CD4-positive, alpha-beta T cell treated with Interleukin-4 for 4 hours (primary cell): ENCODE measurements at places on chromosomes 7 and 10.

DNA sequence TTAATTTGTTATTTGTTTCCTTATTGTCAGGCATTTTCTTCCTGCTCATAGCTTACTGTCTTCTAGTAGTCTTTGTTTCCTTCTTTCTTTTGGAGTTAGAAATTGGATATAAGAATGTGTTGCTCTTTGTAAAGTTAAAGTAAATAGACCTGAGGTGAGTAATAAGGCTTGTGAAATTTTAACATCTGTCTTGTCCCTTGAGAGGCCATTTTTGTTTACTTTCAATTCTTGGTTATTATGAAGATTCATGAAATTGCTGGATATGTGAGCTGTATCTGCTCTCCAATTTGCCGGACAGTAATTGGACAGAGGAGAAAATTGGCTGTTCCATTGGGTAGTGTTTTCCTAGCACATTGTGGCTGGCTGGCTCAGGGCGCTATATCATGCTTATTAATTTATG, 260.7 kb downstream of the EXOC4 start:
- DNase-seq: no peak

DNA sequence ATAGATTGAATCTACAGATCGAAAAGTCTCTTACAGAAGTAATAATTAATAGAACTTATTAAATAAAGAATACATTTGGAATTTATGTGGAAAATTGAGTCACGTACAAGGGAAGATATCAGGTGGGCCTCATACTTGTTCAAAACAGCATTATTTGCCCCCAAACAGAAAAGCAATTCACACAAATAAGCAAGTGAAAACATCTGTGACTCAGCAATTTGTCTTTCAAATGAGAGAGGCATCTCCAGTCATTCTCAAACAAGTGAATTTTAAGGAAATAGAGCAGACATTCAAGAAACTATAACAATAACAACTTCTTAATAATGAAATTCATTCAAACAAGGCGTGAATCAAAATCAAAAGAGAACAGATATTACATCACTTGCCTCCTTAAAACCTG, 50.1 kb downstream of the SEMA3A start:
- no peak for DNase-seq

DNA sequence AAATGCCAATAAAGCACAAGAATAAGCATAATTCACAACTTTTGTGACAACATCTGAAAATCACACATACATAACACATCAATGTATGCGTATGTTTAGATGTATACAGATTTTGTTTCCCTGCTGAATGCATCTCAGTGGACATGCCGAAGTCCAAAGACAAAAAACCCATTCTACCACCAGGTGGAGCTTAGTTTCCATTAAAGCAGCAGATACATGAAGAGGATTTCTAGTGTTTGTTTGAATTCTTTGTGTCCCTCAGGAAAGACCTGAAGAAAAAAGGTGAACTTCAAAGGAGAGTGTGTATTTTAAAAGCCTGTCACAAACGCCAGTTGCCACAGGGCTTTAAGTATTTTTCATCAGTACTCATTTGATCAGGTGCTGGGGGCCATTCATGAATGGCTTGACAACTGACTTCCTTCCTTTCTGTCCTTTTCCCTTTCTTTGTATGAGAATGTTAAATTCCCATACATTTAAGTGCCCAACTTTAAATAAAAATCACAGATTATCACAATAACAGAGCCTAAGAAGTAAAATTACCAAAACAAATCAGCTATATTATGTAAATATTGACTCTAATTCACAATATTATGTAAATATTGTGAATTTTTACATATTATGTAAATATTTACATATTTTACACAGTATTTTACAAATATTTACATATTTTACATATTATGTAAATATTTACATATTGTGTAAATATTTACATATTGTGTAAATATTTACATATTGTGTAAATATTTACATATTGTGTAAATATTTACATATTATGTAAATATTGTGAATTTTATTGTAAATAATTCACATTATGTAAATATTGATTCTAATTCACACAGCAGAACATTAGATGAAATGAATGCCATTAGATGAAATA, 343.0 kb downstream of the CRPPA start:
- peak; percentile 29 for DNase-seq

- no peak for DNase-seq
Observed at GRCh38 chr7:56019501-56019900, 31.7 kb downstream of the PSPH start.

DNA sequence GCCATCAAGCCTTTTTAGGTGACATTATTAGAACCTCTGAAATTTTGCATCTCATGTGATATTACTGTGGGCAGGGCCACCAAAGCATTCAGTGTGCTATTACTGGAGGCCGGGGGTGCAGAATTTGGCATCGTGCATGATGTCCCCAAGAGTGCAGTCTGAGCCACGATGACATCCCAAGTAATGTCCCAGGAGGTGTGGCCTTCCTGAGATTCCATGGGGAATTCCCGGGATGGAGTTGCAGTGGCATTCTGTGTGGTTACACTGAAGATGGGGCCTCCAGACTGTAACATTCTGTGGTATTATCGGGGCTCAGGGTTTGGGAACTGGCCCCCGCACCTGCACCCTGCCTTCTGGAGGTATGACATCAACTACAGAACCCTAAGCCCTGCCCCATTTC, 9.1 kb downstream of the LDB3 start:
- DNase-seq: no peak

DNA sequence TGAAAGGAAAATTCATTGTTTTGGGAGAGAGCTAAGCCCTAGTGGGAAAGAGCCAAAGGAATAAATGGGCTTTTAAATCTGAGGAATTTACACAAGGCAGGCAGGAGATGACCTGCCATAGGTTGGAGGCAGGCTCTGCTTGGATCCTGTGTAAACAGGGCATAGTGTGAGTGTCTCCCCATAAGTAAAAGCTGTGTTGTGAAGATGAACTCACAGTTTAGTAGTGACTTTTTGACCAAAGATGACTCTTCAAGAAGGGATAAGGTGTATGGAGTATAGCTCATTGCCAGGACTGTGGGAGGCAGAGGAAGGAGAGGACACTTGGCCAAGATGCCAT, 63.2 kb downstream of the KAT6B start:
- no peak for DNase-seq

DNA sequence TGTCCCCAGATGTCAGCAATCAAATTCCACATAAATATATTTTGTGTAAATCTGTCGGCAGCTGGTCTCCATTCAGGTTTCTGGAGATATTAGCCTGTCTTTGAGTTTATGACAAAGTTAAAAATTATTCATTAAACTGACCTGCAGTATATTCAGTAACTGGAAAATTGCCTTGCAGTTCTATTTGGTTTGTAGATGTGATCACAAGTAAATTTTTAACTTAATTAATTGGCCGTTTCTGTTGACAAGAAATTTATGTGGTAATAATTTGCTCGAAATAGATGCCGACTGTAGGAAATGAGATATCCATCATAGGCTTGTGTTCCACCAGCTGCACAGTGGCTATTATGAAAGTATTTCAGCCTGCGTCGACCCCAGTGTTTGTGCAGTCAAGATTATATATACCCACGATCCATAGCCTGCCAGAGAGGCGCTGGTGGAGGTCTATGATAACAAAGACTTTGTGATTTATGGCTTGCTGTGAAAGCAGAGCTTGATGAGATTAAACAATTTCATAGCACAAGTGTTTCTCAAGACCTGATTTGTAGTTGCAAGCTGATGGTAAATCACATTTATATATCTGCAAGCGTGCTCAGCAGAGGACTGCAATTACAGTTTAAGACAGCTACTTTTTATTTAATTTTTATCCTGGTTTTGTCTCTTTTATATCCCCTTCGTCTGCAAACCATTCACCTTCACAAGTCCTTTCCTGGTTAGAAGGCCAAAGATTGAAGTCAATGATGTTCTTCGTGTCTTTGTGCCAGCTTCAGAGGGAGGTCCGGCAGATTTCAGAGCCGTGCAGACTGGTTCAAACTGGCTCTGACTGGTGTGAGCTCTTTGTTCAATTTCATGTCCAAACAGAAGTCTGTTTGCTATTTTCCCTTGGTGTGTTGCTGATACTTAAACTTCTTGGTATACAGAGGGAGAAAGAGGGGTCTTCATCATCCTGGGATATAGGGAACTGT, 850.9 kb downstream of the LRMDA start:
- no peak for DNase-seq
